RWPE1 (cell line): ENCODE measurements at places on chromosomes 4 and X.

- DNase-seq = no peak
Observed at GRCh38 chrX:48676893-48677270, 6.7 kb upstream of the WAS start.

DNA sequence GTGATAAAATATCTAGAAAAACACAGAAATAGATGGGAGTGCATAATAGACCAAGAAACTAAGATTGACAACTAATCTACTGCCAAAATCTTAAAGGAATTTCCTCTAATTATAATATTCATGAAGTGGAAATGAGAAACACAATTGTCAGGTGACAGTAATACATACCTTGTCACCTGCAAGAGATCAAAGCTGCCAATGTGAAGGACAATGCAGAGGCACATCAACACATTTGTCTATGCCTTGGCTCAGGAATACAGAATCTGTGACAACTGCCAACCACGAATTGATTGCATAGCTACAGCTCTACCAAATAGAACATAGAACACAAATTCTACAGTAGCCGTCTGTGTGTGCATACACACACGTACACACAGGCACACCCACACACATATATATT is 295.7 kb downstream of the PPARGC1A start:
- no peak for DNase-seq

GRCh38 chr4:40183615-40184411 is 13.0 kb upstream of the RHOH start:
- DNase-seq = peak; percentile 27

- DNase-seq = no peak
Observed at GRCh38 chrX:1788300-1788911, 173.5 kb downstream of the ASMT start.

DNA sequence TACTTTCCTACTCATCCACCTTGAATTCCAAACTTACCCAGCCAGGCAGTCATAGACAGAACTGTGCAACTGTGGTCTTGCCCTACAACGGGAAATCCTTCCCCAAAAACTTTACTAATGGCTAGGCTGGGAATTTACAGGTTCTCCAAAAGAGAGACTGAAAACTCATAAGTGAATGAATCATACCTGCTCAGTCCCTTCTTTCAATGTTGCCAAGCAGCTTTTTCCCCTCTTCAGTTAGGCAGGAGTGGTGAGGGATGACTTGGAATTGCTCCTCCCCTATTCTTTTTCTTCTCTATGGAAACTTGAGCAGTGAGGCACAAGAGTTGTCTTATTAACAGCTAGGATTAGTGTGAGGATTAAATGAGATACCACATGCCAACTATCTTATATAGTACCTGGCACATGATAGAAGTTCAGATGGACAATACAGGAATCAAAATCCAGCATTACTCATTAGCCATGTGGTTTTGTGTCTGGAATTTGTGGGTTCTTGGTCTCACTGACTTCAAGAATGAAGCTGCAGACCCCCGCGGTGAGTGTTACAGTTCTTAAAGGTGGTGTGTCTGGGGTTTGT is 105.9 kb downstream of the TEX13A start:
- no peak for DNase-seq

- DNase-seq = no peak
Observed at GRCh38 chr4:86302251-86302650, 57.6 kb downstream of the MAPK10 start.

- no peak for DNase-seq
Observed at GRCh38 chrX:82125103-82125502, 923.2 kb downstream of the SH3BGRL start.

DNA sequence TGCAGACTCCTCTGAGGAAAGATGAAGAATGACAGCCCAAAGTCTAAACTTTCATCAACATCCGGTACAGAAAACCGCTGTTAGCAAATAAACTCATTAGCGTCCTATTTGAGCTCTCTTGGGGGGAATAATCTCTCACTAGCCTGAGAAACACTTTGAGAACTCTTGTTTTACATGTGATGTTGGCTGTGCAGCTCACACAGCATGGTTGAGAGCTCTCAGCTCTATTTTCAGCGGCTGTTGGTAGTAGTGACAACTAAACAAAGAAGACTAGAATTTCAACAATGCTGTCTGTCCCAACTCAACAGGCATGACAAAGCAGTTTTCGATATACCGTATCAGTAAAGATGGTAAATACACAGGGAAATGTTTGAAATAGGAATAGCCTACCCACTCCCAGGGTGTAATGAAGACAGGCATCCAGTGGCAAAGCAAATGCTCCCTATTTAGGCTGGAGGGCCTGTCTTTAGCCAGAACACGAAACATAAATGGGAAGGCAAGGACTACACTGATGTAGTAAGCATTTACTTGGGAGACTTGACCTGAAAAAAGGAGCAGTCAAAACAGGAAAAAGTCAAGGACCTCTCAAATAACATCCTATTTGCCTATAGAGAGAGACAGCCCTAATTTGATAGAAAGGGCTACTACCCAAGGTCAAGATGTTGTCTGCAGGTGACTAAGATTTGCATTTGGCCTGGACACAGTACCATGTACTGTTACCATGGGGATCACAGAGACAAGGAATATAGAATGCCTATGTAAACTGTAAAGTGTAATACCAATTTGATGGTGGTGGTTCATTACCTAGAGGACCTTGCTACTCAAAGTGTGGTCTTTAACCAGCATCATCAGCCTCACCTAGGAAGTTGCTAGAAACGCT is 60.4 kb downstream of the PPEF2 start:
- no peak for DNase-seq

DNA sequence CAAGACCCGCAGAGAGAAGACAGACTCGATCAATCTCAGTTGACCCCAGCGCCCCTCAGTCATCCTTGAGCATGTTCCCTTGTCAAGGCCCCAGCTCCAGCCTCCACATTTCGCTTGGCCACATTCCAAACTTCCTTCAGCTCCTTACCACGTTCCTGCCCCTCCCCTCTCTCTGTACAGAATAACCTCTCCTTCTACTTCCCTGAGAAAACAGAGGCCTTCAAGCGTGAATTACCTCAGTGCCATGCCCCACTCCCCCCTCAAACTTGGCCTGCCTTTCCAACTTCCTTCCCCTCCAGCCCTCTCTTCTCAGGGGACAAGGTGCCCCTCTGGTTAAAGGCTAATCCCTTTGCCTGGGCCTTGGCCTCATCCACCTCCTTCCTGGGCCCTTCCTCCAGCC is 3.2 kb upstream of the RIPPLY1 start:
- DNase-seq = no peak

DNA sequence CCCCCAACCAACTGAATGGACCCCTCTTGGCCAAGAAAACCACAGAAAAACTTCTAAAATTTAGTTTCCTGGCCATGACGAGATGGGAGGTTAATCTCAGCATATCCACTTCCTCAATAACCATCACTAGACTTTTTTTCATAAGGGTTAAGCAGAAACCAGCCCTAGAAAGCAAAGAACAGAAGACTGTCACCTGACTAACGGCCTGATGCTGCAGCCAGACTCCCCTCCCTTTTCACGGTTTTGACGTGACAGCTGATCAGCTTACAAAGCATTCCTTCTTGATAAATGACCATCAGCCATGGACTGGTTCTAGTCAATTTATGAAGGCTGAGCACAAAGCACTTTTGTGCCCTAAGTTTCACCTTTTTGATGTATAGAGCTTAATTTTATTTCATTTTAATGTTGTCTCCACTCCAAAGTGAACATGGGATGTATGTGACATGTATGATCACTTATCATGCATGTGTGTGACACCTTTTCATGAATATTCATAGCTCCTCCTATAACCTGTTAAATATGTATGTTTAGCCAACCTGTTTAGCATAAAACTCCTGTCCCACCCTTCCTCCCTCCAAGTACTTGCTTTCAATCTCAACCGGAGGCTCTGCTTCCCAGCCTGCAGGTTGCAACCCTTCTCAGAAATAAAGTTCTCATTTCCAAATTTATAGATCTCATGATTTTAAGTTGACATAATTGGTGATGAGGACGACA is 56.3 kb downstream of the SERTM2 start:
- DNase-seq = no peak

DNA sequence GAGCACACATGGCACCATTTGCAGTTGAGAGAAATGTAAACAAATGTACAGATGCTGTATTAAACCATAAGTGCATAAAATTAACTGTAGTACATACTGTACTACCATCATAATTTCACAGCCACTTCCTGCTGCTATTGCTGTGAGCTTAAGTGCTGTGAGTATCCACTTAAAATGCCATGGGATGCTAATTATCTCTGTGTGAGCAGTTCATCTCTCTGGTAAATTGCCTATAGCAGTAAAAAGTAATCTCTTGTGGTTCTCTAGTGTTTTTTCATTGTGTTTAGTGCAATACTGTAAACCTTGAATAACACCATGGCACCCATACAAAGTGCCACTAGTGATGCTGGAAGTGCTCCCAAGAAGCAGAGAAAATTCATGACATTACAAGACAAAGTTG is 9.9 kb upstream of the SCOC start:
- DNase-seq = no peak

GRCh38 chr4:100880011-100880410 is 362.2 kb upstream of the EMCN start:
- DNase-seq = no peak

- DNase-seq = no peak
Observed at GRCh38 chr4:116561768-116562167, 523.6 kb downstream of the TRAM1L1 start.

DNA sequence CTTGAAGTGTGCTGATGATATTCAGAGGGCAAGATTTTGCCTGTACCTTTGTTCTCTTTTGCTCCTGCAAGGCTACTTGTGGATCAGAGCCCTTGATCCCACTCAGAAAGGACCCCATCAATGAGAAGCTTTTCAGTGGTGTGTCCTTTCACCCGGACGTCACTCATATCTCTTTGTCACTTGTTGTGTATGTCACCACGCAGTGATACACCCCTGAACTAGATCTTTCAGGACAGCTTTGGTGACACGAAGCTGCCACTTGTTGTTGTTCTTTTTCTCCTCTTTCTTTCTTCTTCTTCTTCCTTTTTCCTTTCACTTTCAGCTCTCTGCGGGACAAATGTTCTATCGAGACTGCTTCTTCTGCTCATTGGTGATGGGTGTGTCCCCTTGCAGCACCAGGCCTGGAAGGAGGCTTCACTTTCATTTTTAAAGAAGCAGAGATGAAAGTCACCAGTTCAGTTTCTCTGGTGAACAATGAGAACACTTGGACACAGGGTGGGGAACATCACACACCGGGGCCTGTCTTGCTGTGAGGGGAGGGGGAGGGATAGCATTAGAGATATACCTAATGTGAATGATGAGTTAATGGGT is 83.6 kb downstream of the NBDY start:
- no peak for DNase-seq
